Esophagus squamous epithelium (tissue), 5 donors: ENCODE measurements at places on chromosomes 2 and 18. TPM values are rescaled to one million over a fixed set of nuclear protein-coding genes. Genes with fewer than 3 reads are reported as not detected.

The ICOS gene
- total RNA-seq = 0.85 TPM

The SCN1A gene
- total RNA-seq = not detected

DNA sequence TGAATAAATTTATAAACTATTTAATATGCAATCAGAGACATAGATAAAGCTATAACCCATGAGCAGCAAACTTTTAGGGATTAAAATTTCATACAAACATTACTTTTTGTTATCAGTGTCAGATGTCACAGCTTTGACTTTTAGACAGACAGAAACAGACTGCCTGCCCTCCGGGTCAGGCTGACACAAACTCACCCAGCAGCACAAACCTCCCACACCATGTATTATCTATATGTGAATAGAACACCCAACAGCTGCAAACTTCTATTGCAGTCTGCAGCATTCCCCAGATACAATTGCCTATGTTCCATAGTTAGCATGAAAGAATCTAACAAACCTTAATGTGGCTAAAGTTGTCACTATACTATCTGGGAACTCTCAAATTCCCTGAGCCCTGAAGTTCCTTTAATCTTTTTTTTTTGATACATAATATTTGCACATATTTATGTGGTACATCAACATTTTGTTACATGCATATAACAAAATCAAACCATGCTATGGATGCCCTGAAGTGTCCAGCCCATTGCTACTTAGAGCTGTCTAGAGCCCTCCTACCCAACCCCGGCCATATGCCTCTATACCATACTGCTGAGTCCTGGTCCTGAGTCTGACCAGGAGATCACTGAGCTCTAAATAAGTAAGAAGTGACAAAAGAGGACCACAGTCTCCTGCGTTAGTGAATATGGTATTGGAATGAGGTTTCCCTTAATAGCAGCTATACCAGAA is 214.4 kb downstream of the ZNF385B start:
- no peak overlapping the region for H3K4me3 ChIP-seq
- no peaks in the 10 kb centered on the region for H3K27me3 ChIP-seq
- no peaks in the 10 kb centered on the region for H3K36me3 ChIP-seq
- DNase-seq = no peak
- H3K4me1 ChIP-seq = no peaks in the 10 kb centered on the region

GRCh38 chr2:113141451-113141850 is 14.1 kb downstream of the IL1RN start:
- H3K27me3 ChIP-seq = no peaks in the 10 kb centered on the region
- no peaks in the 10 kb centered on the region for H3K36me3 ChIP-seq
- peaks cover 24% of the 10 kb centered on the region for H3K4me1 ChIP-seq
- no peak for DNase-seq
- H3K4me3 ChIP-seq = no peak overlapping the region

The NTSR2 gene
- not detected for total RNA-seq

DNA sequence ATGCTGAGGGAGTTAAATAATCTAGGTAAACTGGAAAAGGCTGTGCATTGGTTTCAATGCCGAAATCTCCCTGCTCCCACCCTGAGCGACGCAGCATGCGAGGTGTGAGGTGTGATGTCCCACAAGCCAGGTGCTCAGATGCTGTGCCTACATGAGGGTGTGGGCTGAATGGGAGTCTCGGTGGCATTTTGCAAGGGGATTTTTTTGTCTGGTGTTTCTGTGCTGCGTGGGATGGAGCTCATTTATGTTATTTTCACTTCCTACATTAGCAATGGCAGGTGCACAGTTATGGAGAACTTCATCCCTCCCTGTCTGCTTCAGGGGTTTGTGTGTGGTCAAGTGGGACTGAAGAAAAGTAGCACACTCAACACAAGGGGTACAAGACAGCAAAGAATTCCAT is 110.2 kb upstream of the CCDC68 start:
- H3K27me3 ChIP-seq = no peaks in the 10 kb centered on the region
- DNase-seq = no peak
- no peaks in the 10 kb centered on the region for H3K4me1 ChIP-seq
